NCI-H1694 (cell line): ENCODE measurements at places on chromosomes 1 and 21.

- DNase-seq: no peak
Measured at GRCh38 chr1:203985044-203985443, 87.9 kb upstream of the SOX13 start.

- no peak for DNase-seq
Measured at GRCh38 chr1:160045653-160046052, 13.9 kb upstream of the PIGM start.

DNA sequence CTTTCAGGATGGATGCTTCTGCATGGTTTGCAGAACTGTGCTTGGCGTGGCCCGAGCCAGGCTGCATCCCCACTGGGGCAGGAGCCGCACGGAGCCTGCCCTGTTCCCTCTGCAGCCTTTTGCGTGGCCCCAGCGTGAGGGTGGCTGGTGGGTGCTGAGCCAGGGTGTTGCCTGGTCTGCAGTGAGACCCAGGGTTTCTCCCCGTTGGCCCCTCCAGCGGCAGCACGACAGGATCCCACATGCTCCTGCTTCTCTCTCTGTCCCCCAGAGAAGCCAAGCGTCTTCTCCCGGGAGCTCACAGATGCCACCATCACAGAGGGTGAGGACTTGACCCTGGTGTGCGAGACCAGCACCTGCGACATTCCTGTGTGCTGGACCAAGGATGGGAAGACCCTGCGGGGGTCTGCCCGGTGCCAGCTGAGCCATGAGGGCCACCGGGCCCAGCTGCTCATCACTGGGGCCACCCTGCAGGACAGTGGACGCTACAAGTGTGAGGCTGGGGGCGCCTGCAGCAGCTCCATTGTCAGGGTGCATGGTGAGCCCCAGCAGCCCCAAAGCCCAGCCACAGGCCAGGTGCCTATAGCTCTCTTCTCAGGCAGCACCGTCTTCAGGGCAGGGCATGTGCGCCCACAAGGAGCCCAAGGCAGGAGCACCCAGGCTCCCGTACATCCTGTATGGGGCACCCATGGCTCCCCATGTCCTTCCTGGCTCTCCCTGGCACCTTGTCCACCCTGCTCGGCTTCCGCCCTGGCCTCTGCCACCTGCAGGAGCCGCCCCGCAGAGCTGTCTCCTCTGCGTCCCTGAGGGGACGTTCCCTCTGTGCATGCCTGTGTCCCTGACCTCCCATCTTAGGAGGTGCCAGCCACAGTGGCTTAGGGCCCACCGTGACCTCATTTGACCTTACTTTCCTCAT, 78.9 kb downstream of the OBSCN start:
- no peak for DNase-seq

GRCh38 chr1:184389446-184389845, 2.6 kb downstream of the C1orf21 start:
- no peak for DNase-seq

DNA sequence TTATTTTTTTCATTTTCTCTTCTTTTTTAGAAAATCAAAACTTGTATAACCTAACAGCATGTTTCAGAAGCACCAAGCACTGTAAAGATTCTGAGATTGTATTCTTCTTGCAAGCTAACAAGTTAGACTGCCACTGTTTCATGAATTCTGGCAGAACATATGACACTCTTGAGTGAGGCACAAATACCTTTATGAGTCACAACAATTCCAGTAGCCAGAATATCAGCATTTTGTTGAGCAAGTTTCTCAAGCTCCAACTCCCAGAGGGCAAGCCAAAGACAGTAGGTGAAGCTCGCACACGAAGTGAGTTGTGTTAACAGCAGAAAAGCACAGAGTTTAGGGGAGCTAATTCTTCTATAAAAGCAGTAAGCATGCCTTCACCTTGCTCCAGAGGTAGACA, 268.8 kb upstream of the NCAM2 start:
- DNase-seq: no peak

DNA sequence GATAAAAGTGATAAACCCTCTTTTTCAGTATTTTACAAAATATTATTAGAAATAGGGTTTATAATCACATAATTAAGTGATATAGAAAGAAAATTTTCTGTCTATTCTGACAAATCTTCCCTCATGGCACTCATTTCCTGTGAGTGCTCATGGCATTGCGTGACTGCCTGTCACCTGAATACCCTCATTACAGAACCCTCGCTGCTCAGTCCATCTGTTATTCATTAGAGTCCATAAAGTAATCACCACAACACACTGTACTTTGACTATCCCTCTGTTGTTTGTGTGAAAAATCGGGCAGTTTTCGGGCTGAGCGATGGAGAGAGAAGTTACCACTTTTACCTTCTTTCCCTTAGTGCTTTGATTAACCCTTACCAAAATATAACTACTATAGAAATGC, 100.4 kb upstream of the BRINP3 start:
- no peak for DNase-seq

DNA sequence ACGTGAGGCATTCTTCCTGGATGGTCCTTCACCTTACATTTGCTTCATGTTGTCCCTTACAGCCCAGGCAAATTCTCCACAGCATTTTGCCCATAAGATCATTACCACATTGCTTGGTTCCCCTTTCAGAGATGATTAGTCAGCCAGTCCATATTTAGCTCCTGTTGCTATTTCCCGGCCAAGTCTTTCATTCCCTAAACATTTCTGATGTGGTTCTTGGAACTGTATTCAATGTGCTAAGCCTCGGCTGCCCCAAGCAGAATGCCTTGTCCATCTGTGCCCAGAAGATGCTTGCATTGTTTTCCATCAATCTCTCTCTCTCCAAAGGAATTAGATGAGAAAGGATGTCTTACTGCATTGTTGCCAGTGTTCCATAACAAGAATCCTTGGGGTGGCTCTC, 420.9 kb upstream of the CAMK1G start:
- no peak for DNase-seq

GRCh38 chr1:159209061-159209460, 4.4 kb downstream of the ACKR1 start:
- no peak for DNase-seq

GRCh38 chr1:234763367-234763766, 153.4 kb upstream of the IRF2BP2 start:
- DNase-seq: no peak
